LoVo (cell line): ENCODE measurements at places on chromosomes 7 and 10.
A peak's percentile ranks its signal among the peaks of the same experiment; 100 is the strongest.

DNA sequence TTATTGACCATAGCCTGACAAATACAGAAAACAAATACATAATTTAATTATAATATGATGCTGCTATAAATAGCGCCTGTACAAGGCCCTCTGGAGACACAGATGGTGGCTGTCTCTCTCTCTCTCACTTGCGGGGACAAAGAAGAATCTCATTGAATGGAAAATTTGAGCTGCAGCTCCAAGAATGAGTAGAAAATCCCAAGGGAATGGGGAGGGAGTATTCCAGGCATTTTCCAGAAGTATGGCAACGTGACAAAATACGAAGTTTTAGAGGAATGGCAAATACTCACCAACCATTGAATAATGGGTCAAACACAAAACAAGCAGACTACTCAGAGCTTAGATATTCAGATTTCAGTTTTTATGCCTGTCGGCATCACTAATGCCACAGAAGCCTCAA is 179.9 kb downstream of the NRP1 start:
- DNase-seq, result no peak

DNA sequence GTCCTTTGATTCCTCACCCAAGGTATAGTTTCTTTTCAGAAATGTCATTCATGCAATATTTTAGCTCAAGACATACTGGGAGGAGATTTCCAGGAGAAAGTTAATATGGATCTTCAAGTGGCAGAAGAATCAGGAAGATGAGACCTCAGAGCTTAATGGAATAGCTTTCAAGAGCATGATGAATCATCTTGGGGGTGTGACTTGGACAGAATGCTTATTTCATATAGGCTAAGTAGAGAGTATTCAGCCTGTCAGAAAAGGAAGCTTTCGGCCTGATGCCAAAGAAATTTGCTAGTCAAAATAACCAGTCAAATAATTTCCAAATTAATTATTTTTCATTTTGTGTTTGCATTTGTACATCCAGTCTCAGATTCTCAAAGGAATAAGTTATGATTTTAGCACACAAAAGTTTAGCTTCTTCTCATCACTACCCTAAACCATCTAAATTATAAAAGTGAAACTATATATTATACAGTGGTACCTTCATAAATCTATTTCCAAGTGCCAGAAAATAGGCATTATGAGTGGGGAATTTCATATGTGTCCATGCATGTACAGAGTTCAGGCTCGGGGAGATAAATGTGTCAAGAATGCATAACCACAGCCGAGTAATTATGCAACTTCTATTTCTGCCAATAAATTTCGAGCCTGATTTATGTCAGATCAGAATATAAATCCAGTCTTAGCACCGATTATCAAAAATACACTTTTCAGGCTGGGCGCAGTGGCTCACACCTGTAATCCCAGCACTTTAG is 27.3 kb upstream of the CALD1 start:
- DNase-seq, result no peak

DNA sequence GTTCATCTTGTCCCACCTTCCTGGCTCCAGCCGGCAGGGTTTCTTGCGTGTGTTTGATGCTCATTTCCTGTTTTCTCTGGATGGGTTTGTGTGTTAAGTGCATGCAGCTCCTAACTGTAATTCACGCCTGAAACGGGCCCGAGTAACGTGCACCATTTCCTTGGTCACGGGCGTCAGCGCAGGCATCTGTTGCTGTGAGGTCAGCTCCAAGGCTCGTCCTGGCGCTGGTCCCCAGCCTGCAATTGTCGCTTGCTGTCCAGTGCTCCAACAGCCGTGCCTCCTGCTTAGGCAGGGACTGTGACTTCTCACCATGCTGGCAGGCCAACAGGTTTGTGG is 201.1 kb downstream of the GLRX3 start:
- no peak for DNase-seq

DNA sequence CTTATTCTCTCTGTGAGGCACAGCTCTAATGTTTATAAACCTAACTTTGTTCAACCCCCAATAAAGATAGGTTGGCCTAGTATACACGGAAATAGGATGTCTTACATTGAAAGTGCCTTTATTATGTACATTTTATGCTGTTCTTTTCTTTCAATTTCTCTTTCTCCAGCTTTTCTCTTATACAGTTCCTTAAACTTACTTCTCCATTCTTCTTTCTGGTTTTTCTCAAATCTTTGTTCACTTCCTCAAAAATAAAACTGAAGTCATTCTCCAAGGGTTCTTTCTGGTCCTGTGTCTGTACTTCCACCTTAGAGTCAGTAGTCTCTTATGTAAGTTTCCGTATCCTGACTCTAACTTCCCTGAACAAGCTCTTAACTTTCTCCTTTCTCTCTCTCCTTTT is 29.2 kb upstream of the NAMPT start:
- DNase-seq, result no peak

- DNase-seq, result no peak
Measured at GRCh38 chr10:90136731-90137316, 435.4 kb downstream of the KIF20B start.

DNA sequence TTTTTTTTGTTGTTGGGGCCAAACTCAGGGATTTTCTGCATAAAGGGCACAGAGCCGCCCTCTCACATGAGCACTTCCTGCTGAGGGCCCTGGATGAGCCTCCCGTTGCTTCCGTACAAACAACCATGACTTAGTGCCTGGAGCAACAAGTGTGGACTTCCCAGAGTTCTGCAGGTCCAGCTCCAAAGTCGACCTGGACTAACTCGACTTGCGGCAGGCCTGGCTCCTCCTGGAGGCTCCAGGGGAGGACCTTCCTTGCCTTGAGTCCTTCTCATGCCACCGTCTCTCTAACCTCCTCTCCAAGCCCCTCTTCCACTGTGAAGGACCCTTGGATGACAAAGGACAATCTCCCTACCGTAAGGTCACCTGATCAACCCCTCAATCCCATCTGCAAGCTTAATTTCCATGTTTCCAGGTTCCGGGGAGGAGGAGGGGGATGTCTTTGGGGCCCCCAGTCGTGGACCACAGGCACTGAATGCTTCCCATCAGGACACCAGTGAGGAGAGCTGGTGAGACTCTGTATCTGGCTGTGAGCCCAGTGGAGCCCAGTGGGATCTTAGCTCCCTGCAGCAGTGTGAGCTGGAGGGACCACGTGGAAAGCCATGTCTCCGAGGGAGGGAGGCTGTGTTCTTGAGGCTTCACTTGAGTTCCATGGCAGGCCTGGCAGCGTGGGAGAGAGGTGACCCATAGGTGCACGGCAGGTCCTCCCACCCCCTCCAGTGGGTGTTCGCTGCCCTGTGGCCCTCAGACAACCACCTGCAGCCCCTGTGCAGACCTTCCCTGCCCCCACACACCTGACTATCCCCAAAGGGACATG is 199.5 kb upstream of the PPP2R2D start:
- no peak for DNase-seq

DNA sequence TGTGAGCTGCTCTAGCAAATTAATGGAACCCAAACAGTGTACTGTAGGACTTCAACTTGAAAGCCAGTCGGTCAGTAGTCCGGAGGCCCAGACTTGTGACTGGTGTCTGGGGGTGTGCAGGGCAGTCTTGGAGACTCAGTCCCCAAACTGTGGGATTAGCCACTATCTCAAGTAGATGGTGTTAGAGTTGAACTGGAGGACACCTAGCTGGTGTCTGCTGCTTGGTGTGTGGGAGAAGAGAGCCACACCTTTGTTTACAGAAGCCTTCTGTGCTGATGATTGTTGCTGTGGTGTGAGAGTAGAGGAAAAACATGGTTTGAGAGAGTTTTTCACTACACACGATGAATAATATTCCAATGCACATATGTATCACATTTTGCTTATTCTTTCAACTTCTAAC is 47.4 kb downstream of the CUL2 start:
- peak; percentile 4 for DNase-seq

- DNase-seq, result no peak
Measured at GRCh38 chr10:11387044-11387443, 224.4 kb downstream of the USP6NL start.

DNA sequence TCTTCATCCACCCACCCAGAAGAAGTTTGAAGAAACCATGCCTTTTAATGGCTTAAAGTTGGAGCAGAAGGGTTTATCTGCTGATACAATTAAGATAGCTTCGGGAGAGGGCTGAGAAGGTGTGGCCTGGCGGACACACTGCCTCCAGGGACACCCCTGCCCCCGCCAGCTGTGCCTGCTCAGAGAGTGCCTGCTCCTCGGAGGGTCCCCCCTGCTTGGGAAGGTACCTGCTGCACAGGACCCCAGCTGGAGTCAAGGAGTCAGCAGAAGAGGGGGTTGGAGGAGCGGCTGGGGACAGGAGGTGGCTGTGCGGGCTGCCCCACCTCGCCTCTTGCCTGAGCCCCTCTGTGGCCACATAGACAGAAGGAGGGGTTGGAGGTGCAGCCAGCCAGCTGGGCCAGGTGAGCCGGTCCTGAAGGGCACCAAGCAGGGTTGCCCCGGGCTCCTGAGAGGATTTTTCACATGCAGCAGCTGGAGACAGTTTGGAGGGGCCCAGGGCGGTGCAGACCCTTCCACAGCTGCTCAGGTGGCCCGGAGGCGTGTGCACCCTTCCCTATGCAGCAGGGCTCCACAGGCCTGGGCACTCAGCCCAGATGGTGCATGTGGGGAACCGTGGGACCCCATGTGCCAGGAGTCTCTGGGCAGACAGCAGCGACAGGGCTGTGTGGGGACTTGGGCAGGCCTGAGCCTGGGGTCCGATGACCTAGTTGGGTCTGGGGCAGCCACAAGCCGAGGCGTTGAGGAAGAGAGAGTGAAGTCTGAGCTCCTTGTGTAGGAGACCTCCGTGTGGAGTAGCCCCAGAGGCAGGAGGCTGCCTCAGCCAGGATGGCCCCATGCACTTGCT is 118.9 kb downstream of the INPP5A start:
- no peak for DNase-seq
